NCI-H510A treated with DMSO at 0.1 percent for 48 hours (cell line): ENCODE measurements at places on chromosomes 3 and 15.

- DNase-seq, result no peak
Observed at GRCh38 chr15:87490666-87491065, 765.9 kb downstream of the NTRK3 start.

- DNase-seq, result no peak
Observed at GRCh38 chr15:72382146-72382545, 6.3 kb upstream of the HEXA start.

DNA sequence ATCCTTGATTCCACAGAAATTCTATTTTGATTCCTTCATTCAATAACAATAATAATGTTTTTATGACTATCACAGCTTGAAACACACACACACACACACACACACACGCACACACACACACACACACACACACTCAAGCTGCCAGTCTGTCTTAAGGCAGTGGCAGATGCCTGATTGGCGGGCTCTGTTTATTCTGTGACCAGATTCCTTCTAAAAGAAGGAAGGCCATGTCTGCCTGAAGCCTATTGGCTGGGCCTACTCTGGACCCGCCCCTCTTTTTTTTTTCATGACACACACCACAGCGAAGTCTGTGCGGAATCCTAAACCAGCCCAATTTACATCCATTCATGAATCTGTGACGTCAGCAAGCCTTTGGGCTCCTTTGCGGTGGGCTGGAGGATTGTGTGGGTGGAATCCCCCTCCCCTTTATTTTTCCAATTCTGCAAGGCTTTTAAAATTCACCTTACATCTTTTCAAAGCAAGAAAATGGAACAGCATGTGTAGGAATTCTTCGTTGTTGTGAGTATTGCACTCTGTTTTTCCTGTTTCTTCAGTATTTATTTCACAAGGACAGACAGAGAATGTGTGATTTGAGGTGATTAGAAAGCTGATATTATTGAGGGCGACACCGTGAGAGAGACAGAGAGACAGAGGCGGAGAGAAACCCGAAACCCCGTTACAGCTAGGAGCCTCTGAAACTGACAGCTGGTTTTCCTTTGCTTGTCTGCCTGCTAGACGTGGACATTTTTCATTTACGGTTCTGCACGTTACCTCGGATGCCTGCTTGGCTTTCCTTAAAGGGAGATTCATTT is at the start of gene MAP3K13:
Gene MAP3K13, plus strand, starts transcription at position 287 of the 812 bp plus-strand sequence. CDS start 65,446 bp downstream, outside the sequence.
- peak; percentile 87 for DNase-seq

DNA sequence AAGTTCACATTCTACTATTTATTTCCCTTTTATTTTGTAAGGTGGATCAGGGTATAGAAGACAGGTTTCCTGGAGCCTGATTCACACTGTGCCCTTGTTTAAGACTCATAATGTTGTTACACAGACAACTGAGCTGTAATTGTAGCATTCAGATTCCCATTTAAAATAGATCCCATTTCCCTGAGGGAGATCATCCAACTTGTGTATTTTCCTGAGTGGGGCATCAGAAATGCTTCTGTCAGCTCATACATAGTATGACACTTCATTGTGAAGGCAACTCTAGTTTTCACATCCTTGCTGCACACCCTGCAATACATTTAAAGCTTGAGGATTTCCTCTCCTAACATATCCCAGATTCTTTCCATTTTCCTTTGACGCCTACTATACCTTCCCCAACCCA is 659.7 kb downstream of the GRM7 start:
- no peak for DNase-seq

GRCh38 chr3:143242691-143243090 is 123.1 kb downstream of the CHST2 start:
- no peak for DNase-seq

DNA sequence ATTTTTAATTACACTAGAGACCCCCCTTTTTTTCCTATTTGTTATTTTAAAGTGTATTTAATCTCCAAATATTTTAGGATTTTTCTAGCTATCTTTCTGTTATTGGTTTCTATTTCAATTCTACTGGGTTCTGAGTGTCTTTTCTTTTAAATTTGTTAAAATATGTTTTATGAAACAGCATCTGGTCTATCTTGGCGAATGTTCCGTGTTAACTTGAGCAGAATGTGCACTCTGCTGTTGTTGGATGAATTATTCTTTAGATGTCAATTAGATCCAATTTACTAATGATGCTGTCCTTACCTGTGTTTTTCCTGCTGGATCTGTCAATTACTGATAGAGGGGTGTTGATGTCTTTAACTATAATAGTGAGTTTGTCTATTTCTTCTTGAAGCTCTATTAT is 462.0 kb upstream of the CNTN3 start:
- DNase-seq, result no peak

DNA sequence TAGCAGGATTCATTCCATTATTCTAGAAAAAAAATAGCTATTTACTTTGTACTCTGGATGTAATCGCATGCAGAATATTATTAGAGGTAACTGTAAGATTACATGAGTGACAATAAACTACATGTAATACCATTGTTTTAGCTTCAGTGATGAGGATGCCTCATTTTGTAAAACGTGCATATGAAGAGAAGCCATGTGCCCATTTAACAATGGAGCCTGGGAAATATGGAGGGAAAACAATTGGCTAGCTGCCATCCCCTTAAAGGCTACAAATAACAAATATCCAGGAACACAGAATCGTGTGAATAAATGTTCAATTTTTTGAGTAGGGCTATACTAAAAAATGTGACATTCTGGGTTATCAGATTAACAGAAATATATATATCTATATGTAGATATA is 151.1 kb downstream of the SAMMSON start:
- DNase-seq, result no peak

GRCh38 chr3:160195106-160195505 is 30.1 kb upstream of the C3orf80 start:
- no peak for DNase-seq

- no peak for DNase-seq
Observed at GRCh38 chr3:196412704-196413103, 19.5 kb downstream of the UBXN7 start.

DNA sequence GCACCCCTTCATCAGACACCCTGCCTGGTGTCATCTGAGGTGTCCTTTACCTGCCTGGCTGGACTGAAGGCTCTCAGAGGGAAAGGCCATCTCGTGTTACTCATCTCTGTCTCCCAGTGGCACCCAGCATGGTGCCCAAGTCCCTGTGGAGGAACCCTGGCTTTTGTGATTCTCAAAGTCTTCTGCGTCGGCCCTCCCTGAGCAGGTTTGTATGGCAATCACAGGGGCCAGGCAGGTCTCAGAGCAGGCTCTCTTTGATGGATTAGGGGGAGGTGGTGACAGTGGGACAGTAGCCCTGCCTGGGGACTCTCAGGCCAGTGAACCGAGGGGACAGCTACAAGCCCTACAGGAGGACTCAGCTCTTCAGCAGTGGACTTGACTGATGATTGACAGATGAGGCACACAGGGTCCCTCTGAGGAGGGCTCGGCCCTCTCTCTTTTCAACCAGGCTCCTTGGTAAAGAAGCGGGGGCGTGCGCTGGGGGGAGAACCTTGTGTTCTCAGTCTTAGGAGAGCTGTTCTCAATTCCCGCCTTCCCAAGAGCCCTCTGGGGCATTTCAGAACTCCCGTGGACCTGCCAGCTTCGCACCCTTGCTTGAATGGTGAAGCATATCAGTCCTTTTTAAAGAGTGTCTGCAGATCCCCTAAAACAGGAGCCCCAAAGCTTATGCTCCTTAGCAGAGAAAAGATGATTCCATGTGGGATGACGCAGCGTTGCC is 108.3 kb downstream of the VGLL4 start:
- DNase-seq, result no peak
